Heart right ventricle (tissue), 16 donors: ENCODE measurements at places on chromosomes 6 and 20. TPM values are rescaled to one million over a fixed set of nuclear protein-coding genes. Genes with fewer than 3 reads are reported as not detected.

TCF15 gene
- 7.0 TPM for total RNA-seq

PHACTR3 gene
- 2.3 TPM for total RNA-seq

DNA sequence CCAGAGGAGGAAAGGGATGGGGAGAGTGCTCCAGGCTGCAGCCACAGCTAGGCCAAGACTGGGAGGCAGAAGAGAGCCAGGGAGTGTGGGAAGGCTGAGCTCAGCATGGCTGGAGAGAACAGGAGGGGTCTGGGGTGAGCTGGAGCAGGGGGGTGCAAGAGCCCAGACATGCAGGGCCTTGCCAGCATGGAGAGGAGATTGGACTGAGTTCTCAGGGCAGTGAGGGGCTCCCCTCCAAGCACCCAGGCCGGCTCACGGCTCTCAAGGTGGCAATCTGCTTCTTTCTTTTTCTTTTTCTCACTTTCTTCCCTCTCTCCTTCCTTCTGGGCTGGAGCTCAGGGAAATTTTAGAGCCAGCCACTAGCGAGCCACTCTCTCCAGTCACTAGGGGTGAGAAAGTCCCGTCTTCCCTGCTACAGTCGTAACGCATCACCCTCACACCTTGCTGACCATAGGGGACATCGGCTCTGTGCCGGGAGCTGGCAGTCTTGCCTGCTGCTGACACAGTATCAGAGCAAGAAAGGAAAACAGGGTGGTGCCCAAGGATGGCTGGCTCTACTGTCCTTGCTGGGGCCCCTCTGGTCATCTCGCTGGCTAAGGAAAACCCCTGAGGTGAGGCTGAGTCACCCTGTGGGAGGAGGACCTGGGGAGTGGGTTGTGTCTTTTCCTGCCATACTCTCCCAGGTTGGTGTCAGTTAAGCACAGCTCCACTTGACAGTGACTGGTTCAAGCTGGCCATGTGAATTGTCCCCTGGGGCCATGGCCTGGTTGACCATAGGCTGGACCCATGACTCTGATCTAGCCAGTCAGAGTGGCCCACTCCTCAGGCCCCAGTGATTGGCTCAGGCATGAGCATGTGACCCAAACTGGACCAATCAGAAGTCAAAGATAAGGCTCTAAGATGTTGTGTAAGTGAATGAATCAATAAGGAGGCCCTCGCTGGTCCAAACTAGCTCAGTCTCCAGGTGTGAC lies 135.1 kb upstream of the PMEPA1 start:
- H3K4me3 ChIP-seq, result no peak overlapping the region
- no peaks in the 10 kb centered on the region for H3K27me3 ChIP-seq
- peaks cover under 1% of the 10 kb centered on the region for H3K4me1 ChIP-seq
- no peak for DNase-seq
- H3K27ac ChIP-seq, result no peak overlapping the region

DNA sequence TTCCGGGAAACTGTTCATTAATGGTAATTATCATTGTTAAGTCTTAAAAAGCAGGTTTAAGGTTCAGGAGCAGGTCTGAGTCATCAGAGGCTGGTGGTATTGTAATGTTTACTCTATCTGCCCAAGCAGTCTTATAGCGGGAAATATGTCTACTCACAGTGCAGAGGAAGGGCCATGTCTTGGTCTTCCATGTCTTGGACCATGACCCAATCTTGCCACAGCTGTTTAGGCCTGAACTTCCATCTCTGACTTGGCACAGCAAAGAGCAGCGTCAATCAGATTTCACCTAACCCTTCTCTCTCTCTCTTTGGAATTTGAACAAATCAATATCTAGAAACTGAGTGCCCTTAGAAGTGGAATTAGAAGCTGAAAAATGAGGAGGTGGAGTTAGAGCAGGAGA lies 25.8 kb downstream of the SLC2A12 start:
- H3K4me1 ChIP-seq, result peaks cover 3% of the 10 kb centered on the region
- H3K36me3 ChIP-seq, result no peaks in the 10 kb centered on the region
- H3K27me3 ChIP-seq, result no peaks in the 10 kb centered on the region
- no peak overlapping the region for H3K27ac ChIP-seq

DNA sequence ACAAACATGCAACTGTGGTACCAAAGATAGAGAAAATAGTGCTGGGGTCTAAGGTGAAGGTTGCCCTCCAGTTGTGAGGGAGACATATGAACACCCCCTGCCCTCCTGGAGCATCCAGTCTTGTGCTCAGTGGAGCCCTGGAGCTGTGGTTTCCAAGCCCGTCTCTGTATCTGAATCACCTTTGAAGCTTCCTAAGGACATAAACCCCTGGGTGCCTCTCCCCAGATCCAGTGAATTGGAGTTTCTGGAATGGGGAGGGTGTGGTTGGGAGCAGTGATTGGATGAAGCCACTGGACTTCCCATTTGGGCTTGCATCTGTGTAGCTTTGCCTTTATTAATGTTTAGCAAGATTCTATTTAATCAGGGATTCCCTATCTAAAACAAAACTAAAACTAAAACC lies 22.4 kb upstream of the E2F3 start:
- H3K4me3 ChIP-seq, result no peak overlapping the region
- no peak for DNase-seq
- no peak overlapping the region for H3K27ac ChIP-seq
- H3K36me3 ChIP-seq, result no peaks in the 10 kb centered on the region
- H3K27me3 ChIP-seq, result no peaks in the 10 kb centered on the region

GRCh38 chr20:44361021-44361420 lies 5.5 kb downstream of the HNF4A start:
- no peaks in the 10 kb centered on the region for H3K36me3 ChIP-seq
- H3K27ac ChIP-seq, result no peak overlapping the region
- H3K4me1 ChIP-seq, result peaks cover 11% of the 10 kb centered on the region
- no peak for DNase-seq
- H3K27me3 ChIP-seq, result peaks cover 4% of the 10 kb centered on the region
- H3K4me3 ChIP-seq, result no peak overlapping the region

- H3K27me3 ChIP-seq, result peaks cover 4% of the 10 kb centered on the region
- no peaks in the 10 kb centered on the region for H3K4me1 ChIP-seq
Measured at GRCh38 chr20:57818418-57819181, 108.8 kb upstream of the PMEPA1 start.

DNA sequence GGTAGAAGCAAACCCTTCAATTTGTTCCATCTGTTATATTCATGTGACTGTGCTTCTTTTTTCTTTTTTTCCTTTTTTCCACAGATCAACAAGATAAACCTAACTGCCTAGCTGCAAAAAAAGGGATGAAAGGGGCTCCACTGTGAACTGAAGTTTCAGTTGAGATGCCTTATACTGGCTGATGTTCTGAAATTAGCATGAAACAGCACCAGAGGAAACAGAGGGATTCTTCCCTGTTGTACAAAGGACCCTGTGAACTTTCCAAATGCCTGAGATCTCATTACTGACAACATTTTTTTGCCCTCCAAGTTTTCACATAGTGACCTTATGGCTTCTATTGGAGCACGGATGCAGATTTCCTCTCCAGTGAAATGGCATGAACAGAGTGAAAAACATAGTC lies 302.7 kb upstream of the TFAP2D start:
- H3K27ac ChIP-seq, result no peak overlapping the region
- DNase-seq, result no peak
- no peak overlapping the region for H3K4me3 ChIP-seq

- no peak overlapping the region for H3K27ac ChIP-seq
- no peaks in the 10 kb centered on the region for H3K27me3 ChIP-seq
- H3K36me3 ChIP-seq, result no peaks in the 10 kb centered on the region
- H3K4me1 ChIP-seq, result no peaks in the 10 kb centered on the region
- DNase-seq, result no peak
Measured at GRCh38 chr6:106830930-106831329, 143.6 kb downstream of the CD24 start.
